ENCODE measurements at places on chromosomes 2 and 18.

GRCh38 chr2:99836690-99837605 lies 305.4 kb downstream of the AFF3 start:
- DNase-seq, result peak; percentile 73

GRCh38 chr2:99602476-99602875 lies 112.7 kb upstream of the REV1 start:
- DNase-seq, result peak; percentile 86

DNA sequence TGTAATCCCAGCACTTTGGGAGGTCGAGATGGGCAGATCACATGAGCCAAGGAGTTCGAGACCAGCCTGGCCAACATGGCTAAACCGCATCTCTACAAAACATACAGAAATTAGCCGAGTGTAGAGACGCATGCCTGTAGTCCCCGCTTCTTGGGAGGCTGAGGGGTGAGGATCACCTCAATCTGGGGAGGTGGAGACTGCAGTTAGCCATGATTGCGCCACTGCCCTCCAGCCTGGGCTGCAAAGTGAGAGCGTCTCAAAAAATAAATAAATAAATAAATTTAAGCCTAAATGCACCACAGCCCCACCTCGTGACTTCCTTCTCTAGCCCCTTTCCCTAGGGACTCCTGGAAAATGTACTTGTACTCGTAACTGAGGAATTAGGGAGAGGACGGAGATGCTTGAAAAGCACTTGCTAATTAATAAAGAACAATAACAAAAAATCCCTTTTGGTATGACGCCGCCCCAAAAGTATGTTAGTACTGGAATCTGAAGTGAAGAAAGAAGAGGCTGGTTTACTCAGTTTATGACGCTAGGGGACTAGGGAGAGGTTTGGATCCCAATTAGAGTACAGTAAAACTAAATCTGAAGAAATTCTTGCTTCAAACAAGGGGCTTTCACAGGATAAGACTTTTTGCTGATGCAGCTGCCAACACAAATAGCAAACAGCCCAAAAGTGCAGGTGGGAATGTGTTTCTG lies 887 bp upstream of the ZNF396 start:
- DNase-seq, result peak; percentile 60

DNA sequence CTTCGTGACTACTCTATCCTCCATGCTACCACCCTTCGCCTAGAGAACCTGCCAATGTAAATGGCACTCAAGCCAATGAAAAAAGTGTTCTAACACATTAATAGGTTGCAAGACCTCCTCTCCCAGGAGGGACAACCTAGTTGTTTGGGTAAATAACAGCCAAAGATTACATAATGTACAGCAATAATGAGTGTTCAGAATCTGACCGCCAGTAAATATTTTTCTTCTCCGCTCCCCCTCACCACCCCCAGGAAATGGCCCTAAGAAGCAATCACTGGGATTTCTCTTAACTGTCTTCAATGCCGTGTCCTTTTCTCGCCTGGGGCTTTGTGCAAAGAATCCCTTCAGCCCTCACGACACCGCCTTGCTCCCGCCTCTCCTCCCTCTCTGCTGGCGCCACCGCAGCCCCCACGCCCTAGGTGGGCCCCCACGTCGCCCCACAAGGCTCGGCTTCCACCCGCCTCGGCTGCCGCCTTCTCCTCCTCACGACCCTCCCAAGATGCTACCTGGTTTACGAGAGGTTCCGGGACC lies 458 bp downstream of the HYCC2 start:
- DNase-seq, result peak; percentile 6

GRCh38 chr18:73043611-73044010 lies 175.8 kb upstream of the NETO1 start:
- DNase-seq, result no peak

DNA sequence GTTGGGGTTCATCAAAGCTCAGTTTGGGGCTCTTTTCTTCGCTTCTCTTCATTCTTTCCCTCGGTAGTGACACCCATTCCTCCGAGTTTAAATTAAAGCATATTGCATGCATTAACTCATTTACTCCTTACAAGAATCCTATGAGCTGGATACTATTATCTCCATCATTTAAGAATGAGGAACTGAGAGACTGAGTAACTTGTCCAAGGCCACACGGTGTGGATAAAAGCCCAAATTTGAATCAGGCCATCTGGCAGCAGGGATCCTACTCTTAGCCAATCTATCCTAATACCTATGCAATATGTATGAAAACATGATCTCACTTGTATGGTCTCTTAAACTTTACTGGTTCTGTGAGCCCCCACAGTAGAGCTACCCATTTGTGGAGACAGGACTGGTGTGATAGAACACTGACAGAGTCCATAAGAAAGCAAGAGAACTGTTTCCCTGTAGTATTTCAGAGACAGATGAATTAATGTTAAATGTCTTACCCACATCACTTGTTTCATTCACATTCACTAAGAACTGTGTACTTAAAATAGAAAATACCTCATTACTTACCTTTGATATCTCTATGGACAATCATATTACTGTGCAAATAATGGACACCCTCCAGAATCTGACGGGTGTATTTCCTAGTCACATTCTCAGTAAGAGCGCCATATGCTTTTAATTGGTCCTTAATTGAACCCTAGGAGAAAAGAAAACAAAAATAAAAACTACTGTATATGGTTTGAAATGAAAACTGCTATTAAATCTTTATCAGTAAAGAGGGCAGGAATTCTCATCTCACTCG lies 20.4 kb upstream of the ERCC3 start:
- DNase-seq, result no peak

DNA sequence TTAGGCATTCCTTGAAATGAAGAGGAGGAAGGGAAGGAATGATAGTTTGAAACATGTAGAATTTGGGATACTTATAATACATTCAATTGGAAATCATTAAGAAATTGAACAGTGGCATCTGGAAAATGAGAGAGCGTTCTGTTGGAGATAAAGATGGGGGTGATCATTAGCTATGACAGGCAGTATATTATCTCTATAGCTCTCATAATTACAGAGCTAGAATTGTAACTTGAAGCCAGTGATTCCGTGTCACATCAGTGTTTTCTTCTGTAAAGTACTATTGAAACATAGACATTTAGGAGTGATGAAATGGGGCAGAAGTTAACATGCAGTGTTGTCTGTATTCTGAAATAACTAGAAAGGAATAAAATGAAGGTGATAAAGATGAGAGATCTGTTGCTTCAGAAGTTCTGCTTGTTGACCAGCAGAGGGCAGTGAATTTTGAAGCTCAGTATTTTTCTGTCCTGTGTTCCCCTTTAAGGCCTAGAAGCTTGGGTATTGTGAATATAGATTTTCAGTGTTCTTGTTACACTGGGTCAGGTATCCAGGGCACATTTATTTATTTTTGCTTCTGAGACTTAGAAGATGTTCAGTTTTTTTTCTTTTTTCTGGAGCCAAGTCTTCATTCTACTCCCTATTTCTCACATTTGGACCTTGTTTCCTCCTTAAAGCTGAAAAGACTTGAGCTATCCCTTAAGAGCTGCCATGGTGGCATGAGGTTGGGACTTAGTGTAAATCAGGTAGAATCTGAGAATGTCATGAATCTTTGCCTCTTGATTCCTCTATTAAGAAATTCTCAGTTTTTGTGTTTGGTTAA lies 157.4 kb downstream of the TAF4B start:
- peak; percentile 59 for DNase-seq

Data from fibroblast of skin of back (primary cell).